ENCODE measurements at places on chromosomes 6 and 20.
A peak's percentile ranks its signal among the peaks of the same experiment; 100 is the strongest.

- DNase-seq = peak; percentile 96
These were observed 3.0 kb downstream of the TCEA2 start for GRCh38 chr20:64065974-64066343.

DNA sequence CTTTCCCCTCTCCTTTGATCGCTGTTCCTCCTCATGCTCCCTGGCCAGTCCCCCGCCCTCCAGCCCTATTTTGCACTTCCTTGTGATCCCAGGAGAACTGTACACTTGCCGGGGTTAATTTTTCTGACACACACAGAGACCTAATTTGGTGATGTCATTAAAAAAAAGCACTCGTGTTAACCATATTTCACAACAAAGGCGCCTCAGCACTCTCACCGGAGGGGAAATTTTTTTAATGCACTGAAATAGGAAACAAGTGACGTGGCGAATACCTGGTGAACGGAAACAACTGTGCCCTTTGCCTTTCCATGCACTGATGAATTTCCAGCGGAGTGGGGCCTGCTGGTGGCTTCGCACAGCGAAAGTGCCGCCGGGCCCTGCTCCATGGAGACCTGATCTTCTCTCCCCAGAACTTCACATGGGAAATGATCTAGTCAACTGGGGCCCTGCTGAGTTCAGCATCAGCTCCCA is 53.9 kb upstream of the TAGAP start:
- DNase-seq = no peak

DNA sequence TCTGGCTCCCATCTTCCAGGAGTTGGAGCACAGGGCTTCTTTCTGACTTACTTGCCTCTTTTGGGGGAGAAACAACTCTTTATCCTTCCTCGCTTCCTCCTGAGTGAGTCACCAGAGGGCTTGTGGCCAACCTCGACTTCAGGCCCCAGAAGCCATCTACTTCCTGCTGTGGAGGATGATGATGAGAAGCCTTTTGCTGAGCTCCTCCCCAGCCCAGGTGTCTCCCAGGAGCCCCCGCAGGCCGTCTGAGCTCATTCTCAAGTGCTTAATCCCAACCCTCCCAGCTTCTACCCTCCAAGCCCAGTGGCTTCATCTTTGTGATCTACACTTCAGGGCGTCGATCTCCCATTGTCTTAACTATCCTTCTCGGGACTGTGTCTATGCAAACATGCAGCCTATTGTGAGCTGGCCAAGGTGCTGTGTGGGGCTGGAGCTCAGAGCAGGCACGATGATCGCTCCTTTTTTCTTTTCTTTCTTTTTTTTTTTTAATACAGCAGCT is 27.9 kb downstream of the SDCBP2 start:
- DNase-seq = peak; percentile 48

GRCh38 chr6:30157581-30157980 is 3.4 kb downstream of the TRIM10 start:
- no peak for DNase-seq

Data from HTR-8/SVneo (cell line).